Fibroblast of skin of scalp (primary cell): ENCODE measurements at places on chromosomes 3 and 15.
A peak's percentile ranks its signal among the peaks of the same experiment; 100 is the strongest.

- DNase-seq = no peak
Observed at GRCh38 chr3:175839366-175840005, 980.4 kb downstream of the NAALADL2 start.

DNA sequence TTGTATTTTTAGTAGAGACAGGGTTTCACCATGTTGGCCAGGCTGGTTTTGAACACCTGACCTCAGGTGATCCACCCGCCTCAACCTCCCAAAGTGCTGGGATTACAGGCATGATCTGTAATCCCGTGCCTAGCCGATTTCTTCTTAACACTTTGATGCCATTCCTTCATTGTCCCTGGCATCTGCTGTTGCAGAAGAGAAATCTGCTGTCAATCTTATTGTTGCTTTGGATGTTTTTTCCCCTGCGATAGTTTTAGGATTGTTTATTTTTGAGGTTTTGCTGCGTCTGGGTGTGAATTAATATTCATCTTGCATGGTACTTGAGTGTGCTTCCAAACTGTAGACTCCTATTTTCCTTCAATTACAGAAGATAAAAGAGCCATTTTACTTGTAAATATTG, 99.4 kb upstream of the ADAMTSL3 start:
- no peak for DNase-seq

DNA sequence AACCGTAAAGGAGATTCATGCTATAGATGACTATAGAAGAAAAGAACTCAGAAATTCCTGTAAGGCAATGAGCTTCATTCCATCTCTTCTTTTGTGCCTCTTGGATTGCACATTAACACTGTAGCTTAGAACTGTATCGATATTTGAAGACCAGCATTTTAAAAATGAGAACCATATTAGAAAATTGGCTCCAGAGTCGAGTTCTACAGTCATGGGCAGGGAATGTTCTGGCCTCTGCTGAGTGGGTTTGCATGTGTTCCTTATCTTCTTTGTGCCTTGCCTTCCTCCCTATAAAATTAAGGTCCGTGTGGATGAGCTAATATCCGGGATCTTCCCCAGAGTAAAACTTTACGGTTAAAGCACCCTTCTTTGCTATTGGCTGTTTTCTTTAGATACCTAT, 77.4 kb upstream of the PLCL2 start:
- peak; percentile 52 for DNase-seq

DNA sequence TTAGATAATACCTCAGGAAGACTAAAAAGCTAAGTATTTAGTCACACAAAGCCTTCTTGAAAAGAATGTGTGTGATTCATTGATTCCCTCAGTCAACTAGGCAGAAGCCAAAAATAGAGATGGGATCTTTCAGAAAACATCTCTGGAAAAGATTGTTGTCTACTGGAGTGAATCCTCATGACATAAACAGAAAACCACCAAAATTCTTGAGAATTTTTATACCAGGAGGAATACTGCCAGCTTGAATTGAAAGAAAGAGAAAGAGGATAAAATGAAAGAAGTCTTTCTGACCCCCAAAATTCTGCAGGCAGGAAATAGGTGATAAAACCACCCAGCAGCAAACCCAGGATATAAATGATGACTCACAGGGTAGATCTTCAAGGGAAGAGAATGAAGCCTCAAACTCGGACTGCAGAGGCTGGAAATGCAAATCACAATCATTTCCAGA, 363.1 kb upstream of the PLSCR5 start:
- peak; percentile 96 for DNase-seq

DNA sequence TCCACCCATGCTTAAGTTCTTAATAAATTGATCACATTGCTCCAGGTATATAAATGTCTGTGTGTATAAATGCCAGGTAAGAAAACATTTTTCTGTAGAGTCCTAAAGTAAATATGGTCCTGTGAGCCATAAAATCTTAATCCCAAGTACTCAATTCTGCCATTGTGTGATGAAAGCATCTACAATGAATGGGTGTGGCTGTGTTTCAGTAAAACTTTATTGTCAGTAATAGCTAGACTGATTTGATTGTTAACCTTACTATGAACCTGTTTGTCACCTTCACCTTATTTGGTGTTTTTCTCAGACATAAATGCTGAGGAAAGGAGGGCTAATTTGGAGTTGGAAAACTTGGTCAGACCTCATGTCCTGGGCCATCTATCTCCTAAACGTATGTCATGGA, 683.5 kb upstream of the GRM7 start:
- no peak for DNase-seq

GRCh38 chr3:34284959-34285826, 486.8 kb downstream of the PDCD6IP start:
- no peak for DNase-seq

DNA sequence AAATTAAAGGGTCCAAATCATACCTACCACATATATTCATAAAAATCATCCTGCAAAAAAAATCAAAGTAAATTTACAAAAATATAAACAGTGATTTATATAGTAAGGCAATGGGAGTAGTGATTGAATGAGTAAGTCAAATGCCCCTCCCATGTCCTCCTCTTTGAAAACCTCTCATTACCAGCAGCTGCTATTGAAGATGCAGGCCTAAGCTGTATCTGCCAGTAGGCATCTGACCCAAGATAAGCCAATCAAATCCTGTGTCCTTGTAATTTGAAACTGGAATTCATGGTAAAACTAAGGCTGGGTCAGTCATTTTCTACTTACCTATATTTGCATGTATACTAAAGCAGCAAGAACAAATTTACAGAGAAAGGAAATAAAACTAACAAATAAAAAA, 60.4 kb upstream of the POU1F1 start:
- DNase-seq = no peak

DNA sequence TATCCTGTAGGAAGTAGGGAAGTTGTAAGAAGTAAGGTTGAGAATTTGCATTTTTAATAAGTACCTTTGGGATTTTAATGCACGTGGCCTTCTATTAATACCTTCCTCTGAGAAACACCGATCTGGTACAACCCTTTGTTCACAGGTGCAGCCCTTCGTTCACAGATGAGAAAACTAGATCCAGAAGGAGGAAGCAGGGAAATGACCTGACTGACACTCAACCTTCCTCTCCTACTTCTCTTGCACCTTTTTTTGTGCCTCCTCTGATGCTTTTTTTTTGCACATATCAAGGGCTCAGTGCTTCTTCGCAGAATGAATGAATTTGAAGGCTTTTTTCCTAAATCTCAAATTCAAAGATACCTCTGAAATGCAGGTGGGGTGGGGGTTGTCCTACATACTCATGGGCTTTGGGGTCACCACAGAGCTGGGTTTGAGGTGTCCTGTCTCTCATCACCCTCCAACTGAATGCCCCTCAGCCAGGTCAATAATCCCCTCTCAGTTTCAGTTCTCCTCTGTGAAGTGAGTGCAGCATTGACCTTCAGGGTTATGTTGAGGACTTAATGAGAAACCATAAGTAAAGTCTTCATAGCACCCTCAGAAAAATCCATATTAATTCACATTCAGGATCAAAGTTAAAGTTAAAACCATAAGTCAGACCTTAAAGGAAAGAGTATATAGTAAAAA, 161.5 kb upstream of the CTNNB1 start:
- DNase-seq = no peak

GRCh38 chr15:70505411-70505919, 257.9 kb downstream of the UACA start:
- DNase-seq = peak; percentile 79

- peak; percentile 38 for DNase-seq
Observed at GRCh38 chr3:175193815-175194518, 334.8 kb downstream of the NAALADL2 start.

DNA sequence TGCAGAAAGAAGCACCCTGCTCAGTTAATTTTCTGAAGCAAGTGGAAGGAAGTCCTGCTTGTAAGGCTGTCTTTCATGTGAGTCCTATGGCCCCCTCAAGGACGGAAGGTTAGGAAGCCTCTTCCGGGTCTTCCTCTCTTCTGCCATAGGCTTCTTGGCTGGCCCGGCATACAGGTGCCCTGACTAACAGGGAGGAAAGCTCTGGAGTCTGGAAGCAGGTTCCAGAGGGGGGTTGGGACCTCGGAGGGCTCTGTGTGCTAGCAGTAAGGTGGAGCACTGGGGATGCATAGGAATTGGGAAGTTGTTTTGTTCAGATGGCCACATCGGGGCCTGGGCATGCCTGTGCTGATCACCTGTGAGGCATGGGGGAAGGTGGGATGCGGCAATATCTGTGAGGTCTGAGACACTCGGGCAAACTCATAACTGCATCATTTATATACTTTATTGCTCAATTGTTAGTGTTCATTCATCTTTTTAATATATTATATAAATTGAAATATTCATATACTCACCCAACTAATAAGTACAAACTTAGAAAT, 49.6 kb downstream of the TRAK1 start:
- no peak for DNase-seq

- DNase-seq = peak; percentile 50
Observed at GRCh38 chr15:59688423-59688781, 718 bp downstream of the BNIP2 start.

DNA sequence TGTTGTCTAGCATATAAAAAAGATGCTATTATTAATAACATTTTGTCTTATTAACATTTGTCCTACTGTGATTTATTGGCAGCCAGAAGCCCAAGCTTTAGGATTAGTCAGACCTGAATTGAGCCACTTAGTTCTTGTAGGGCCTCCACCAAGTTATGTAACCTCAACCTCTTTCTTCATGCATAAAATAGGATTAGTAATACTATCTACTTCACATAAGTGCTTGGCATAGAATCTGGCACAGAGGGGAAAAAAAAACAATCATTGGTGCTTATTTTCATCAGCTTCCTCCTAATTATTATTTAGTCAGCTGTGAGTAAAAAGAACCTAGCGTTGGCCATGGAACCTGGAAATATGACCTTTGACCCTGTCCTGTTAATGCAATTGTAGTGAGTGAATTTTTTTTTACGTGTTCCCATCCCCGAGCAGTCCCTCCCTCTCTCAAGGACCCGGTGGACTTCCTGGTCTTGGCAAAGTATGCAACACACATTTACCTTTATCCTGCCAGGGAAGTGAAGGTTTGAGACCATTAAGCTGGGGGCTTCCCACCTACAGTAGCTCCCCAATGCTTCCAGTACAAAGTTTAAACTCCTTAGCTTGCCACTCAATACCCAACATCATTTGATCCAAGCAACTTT, 136.8 kb downstream of the FHIT start:
- no peak for DNase-seq

- no peak for DNase-seq
Observed at GRCh38 chr15:62901087-62901486, 141.5 kb upstream of the TPM1 start.

DNA sequence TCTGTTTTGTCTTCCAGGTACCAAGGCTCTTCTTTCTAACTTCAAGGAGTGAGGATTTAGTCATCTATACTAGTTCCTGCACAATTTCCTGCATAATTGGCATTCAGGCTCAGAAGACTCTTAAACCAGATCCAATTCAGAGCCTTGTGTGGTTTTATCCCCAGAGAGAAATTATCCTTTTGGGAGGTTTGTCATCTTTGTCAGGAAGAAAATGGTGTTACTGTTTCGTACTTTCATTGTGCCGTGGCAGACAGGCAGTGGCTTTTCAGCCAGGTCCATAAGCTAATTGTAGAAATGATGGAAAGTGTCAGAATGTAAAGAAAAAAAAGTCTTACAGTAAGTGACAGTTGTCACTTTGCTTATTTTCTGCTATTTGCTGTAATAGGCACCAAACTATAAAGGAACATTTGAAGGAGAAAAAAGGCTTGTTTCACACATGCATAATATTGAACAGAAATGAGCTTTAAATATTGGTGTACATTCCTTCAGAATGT, 82.8 kb downstream of the CADM2 start:
- DNase-seq = no peak

DNA sequence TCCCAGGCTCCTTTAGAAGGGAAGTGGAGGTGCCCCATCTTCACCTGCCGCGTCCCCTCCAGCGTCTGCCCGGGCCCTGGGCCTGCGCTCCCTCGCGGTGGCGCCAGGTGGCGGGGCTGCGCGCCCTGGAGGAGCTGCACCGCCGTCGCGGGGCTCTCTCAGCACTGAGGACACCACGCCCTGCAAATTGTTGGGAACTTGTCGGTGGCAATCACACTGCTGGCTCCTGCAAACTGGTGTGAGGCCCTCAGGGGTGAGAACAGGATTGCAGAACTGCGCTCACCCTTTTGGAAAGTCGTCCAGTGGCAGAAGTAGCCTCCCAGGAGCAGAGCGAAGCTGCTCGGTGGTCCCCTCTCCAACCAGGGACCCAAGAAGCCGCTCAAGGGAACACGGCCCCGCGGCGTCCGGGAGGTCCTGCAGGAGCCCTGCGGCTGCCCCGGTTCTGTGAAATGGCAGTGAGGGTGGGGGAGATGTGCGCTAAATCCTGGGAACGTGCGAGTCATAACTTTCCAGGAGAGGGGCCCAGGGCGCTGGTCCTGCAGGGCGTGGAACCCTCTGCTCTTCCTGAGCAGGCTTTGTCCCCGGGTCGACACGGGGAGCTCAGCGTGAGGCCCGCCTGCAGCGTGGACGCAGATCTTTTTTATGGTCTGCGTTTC, 995 bp upstream of the LRRK1 start:
- peak; percentile 74 for DNase-seq

GRCh38 chr3:192986379-192986778, 68.7 kb upstream of the MB21D2 start:
- peak; percentile 34 for DNase-seq

DNA sequence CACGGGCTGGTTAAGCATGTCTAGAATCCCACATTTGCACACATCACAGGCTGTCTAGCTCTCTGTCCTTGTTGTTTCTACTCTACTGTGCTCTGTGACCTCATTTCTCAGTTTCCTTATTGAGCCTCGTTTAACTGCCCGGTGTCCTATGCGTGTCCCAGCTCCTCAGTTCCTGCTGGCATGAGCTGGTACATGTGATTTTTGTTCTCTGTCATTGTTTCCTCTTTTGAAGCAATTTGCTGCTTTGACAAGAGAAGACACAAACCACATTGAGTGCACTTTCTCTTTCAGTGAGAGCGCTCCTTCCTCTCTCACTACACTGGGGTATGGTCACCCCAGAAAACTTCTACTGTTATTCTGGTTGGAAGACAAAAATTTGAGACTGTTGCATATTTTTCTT, 563.5 kb downstream of the PDCD6IP start:
- DNase-seq = no peak

DNA sequence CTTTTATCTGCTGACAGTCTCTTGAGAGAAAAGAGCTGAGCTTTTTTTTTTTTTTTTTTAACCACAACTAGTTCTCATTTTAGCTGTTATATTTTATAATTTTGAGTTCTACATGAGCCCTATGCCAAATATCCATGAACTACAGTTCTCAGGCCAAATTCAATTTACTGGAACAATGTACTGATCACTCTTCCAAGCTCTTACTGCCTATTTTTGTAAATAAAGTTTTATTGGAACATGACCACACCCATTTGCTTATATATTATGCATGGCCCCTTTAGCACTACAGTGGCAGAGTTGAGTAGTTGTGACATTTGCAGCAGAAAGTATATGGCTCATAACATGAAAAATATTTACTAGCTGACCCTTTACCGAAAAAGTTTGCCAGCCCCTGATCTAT, 129.2 kb upstream of the SKOR1 start:
- DNase-seq = no peak

DNA sequence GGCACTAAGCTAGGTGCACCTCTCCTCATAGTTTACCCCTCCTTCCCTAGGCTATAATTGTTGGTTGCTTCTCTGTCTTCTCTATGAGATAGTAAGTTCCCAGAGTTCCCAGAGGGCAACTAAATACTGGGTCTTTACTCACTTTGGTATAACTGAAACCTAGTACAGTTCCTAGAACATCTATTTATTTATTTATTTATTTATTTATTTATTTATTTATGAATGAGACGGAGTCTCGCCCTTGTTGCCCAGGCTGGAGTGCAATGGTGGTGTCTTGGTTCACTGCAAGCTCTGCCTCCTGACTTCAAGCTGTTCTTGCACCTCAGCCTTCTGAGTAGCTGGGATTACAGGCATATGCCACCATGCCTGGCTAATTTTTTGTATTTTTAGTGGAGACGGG, 71.1 kb upstream of the FLNB start:
- DNase-seq = no peak
